ENCODE measurements at places on chromosomes 3 and 15.

GRCh38 chr3:12593473-12593872 lies 36.6 kb downstream of the MKRN2 start:
- DNase-seq: no peak

DNA sequence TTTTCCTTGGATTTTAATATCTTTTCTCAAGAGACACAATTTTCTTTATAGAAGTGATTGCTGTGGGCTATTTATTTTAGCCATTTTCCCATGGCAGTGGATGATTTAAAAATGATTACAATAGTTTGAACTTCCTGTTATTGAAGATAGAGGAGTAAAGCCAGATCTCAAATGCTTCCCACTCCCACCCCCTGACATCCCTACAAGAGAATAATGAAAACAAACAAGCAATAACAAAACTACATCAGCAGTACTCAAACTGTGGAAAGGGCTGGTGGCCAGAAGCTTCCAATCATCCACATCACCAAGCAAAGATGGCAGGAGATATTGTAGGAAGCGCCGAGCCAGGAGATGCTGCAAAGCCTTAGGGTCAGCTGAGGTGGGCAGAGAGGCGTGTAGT lies 831.1 kb upstream of the NR2F2 start:
- no peak for DNase-seq

DNA sequence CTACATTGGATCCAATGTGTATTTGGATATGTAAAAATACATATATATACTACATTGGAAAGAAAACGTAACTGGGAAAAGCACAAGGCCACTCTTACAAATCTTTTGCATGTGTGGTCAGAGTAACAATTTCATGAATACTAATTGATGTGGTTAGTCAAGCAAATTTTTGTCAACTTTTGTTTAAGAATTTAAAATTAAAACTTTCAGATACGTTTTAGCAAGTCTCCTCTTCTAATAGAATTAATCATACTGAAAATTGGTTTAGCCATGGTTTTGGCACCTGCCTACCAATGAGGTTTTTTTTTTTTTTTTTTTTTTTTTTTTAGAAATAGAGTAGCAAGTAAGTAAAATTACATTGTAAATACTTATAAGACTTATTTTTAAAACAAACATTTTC lies 153.0 kb upstream of the CGNL1 start:
- DNase-seq: no peak

GRCh38 chr3:157414861-157415260 lies 21.8 kb upstream of the PTX3 start:
- DNase-seq: no peak

- DNase-seq: no peak
Measured at GRCh38 chr3:74531491-74531890, 83.0 kb downstream of the CNTN3 start.

DNA sequence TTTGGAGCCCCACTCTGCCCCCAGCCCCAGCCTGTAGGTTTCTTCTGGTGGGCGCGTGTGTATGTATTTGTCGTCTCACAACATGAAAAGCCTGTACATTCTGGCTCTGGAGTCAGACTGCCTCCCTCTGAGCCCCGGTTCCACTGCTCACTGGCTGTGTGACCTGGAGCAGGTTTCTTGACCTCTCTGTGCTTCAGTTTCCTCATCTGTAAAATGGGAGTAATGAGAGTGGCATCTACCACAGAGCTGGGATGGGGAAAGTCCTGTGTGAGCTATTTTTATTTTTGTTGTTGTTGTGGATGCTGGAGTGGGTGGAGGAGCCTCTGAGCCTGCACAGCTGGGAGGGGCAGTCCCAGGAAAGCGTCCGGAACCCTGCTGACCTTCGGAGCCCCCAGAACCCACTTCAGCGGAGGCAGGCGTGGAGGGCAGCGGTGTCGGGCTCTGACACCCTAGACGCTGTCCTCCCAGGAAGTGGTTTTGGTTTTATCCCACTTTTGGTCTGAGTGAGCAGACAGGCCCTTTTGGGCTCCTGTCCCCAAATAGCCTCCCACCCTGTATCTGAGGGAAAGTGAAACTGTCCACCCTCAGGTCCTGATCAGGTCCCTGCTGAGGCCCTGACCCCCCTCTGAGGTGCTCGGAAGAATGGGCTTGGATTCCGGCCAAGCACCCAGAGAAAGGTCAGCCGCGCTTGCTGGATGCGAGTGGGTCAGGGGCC lies 103.5 kb downstream of the CHSY1 start:
- DNase-seq: no peak

- DNase-seq: no peak
Measured at GRCh38 chr3:126419886-126420786, 25.4 kb downstream of the CFAP100 start.

GRCh38 chr3:157074490-157074889 lies 85.5 kb downstream of the CCNL1 start:
- no peak for DNase-seq

DNA sequence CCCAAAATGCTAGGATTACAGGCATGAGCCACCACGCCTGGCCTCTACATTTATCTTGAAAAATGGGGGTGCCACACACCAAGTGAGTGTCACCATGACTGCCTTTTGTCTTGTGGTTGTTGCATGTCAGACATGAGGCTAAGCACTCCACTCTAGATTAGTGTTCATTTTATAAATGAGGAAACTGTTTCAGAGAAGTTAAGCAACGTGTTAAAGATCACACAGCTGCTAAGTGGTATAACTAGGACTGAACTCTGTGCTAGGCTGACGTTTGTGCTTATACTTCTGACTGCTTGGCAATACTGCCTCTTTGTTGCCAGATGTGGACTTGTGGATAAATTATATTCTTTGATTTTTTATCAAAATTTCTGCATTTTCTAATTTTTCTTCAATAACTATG lies 50.8 kb upstream of the SMAD6 start:
- DNase-seq: no peak
